Dermis microvascular lymphatic vessel endothelial cell (primary cell): ENCODE measurements at places on chromosomes 5 and 9.

DNA sequence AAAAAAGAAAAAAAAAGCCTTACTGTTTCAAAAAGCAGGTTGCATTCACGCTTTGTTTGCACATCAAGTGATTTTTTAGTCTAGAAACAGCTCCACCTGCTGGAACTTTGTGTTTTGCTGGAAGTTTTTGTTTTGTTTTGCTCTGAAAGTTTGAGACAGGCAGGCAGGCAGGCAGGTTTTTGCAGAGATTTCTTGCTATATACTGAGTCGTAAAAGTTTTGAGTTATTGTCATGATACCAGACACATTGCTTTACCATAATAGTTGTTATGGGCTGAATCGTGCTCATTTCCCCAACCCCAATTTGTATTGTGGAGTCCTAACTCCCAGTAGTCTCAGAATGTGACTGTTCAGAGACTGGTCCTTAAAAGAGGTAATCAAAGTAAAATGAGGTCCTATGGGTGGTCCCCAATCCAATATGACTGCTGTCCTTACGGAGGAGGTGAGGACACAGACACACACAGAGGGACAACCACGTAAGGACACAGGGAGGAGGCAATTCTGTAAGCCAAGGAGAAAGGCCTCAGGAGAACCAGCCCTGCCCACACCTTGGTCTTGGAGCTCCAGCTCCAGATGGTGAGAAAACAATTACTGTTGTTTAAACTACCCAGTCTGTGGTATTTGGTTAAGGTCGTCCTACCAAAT is 20.9 kb downstream of the OR2Y1 start:
- peak; percentile 49 for DNase-seq

- no peak for DNase-seq
Measured at GRCh38 chr5:156423597-156423996, 96.6 kb downstream of the SGCD start.

- no peak for DNase-seq
Measured at GRCh38 chr5:36273809-36274526, 27.7 kb downstream of the RANBP3L start.

DNA sequence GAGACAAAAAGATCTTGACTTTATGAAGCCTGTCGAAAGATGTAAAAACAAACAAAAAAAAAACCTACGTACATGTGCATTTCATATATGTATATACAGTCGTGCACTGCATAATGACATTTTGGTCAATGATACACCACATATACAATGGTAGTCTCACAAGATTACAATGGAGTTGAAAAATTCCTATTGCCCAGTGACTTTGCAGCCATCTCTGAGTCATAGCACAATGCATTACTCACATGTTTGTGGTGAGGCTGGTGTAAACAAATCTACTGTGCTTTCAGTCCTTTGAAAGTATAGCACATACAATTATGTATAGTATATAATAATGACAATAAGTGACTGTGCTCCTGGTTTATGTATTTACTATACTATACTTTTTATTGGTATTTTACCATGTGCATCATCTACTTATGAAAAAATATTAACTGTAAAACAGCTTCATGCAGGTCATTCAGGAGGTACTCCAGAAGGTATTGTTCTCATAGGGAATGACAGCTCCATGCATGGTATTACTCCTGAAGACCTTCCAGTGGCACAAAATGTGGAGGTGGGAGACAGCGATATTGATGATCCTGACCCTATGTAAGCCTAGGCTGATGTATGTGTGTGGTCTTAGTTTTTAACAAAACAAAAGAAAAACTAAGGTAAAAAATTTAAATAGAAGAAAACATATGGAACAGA is 73.7 kb upstream of the FST start:
- DNase-seq = peak; percentile 78

GRCh38 chr9:116550696-116551436 is 136.2 kb upstream of the TRIM32 start:
- DNase-seq = no peak

DNA sequence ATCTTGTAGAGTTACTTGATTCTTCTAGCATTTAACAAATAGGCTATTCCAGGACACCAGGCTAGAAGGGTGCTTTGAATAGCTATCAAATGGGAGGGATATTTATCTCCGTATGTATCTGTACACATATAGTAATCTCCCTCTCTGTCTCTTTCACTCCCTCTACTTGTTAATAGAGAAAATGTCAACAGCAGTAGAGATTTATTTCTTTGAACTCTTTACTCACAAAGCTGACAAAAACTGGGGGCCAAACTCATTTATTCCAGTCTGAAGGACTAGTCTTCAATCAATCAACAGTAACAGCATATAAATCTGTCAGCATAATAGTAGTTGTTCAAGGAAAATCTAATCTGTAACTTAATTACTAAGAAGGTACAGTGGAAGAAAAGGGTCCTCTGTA is 78.2 kb upstream of the FER start:
- no peak for DNase-seq

- DNase-seq = no peak
Measured at GRCh38 chr9:84857211-84857610, 187.7 kb downstream of the NTRK2 start.

DNA sequence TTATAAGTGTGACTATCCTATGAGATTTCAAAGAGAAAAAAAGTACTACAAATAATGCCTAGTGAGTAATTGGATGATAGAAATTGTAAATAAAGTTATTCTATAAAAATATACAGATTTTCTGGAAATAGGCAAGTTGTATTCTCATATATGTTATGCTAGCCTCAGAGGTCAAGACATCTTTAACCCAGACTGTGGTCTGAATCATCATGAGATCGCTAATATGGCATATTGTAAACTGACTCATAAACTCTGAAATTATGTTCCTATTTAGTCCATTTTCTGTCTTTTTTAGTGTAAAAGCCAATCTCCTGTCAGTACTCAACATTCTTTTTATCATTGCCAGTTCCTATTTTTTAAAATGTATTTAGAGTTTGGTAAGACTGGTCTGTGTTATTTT is 14.2 kb downstream of the LOX start:
- peak; percentile 17 for DNase-seq
